Stimulated activated CD4-positive, alpha-beta T cell treated with anti-CD3 and anti-CD28 coated beads, Interleukin-2, amount 100 ng/mL, for 4 hours (primary cell): ENCODE measurements at places on chromosomes 2 and 18.

- no peak for DNase-seq
Observed at GRCh38 chr2:240791221-240791800, 28.7 kb downstream of the KIF1A start.

DNA sequence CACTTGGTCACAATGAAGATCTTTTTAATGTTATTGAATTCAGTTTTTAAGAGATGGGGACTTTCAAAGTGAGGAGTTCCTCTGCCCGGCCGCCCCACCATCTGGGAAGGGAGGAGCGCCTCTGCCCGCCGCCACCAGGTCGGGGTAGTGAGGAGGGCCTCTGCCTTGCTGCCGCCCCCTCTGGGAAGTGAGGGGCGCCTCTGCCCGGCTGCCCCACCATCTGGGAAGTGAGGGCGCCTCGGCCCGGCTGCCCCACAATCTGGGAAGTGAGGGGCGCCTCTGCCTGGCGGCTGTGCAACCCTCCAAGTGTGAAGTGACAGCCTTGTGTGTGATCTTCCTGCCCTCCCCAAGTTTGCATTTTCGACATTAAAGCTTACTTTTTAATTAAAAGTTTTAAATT, 899.3 kb downstream of the TRIB2 start:
- no peak for DNase-seq

DNA sequence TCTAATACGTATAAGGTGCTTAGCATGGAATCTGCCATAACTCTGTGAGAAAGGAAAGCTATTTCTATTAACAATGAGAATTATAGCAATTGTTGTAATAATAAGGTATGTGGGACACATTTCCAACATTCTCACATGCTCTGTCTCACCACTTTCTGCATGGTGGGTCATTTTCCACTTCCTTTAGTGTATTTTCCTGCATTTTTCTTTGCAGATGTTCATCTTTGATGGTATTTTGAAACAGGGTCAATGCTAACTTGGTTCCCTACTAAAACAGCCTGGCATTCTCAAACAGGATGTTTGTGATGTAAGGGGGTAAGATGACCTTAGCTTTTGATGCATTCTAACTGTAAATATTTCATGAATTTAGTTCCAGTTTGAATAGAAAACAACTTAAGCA, 54.7 kb downstream of the MYO1B start:
- no peak for DNase-seq

DNA sequence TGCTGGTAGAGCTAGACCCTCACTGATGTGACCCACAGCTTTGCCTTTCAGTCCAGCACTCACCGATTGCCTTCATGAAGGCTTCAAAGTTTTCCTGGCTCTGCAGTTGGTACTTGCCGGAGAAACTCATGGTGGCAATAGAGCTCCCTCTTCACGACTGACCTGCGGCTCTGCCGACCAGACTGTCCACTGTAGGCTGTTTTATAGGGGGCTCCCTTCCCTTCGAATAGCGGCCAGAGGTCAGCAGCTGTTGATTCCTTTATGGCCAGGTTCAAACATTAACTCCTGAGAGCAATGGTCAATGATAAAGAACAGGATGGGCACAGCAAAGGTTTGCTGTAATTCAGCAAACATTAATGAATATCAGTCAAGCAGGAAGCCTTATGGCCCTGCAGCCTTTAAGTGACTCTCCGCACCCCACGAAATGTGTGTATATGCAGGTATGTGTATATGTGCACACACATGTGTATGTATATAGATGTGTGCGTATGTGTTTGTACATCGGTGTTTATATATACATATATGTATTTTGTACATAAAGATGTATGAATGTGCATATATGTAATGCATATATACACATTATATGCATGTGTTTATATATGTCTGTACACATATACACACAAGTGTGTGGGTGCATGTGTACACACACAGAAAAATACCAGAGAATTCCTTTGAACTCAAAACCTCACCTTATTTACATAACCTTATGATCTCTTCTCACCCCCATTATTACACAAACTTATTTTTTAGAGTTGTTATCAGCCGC, at the start of gene FABP1:
FABP1 (minus strand) TSS at position 175 of the 766 bp plus-strand sequence; CDS start at position 130, 45 bp downstream.
- no peak for DNase-seq

DNA sequence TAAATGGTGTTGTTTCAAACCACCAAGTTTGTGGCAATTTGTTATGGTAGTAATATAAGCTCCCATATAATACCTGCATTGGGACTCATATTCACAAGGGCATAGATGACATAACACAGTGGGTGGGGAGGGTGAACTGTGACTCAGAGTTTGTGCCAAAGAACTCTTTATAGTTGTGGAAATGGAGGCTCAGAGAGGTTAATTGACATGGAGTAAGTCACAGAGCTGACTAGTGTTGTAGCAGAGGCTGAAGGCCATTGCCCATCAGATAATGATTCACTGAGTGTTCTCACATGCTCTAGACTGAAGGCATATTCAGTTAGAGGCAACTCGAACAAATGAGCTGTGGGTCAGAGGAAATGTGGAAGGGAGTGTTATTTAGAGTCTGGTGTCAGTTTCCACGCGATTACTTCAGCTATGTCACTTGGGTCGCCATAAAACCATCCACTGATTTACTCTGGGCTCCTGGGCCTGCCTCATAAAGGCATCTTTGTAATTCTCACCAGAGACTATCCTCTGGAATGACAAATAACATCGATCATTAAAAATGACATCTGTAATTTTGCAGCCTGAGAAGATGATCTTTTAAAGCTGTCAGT, 264.7 kb downstream of the CCDC85A start:
- DNase-seq, result no peak

DNA sequence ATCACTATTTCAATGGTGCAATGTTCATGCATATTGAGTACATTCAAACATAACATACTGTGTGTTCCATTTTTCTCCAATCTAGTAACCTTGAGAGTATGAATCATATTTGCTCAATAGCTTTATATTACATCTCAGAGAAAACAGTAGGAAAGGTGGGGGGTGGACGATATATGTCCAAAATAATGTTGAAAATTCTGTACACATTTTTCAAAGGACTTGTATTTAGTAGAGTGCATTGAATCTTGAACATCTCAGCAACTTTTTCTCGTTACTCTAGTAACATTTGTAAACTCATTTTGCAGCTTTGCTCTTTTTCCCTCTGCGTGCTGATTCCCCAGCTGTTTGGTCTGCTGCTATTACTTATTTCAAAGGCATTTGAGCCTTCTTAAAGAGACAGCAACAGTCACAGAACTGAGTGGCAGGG, 1487.0 kb downstream of the LRP1B start:
- DNase-seq, result no peak

DNA sequence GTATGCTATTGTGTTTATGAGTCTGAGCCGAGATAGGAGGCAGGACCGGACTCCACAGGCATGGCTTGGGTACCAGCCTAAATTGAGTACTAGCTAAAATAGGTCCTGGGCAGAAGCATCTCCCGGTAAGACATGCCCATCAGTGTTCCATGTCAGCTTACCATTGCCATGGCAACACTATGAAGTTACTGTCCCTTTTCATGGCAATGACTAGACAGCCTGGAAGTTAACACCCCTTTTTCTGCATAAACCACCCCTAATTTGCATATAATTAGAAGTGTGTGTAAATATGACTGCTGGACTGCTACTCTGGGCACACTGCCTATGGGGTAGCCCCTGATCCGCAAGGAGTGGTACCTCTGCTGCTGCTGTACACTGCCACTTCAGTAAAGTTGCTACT, 1005.1 kb upstream of the FAM98A start:
- no peak for DNase-seq
